G401 (cell line): ENCODE measurements at places on chromosomes 3 and 15. TPM values are rescaled to one million over a fixed set of nuclear protein-coding genes. Genes with fewer than 3 reads are reported as not detected.
A peak's percentile ranks its signal among the peaks of the same experiment; 100 is the strongest.

DNA sequence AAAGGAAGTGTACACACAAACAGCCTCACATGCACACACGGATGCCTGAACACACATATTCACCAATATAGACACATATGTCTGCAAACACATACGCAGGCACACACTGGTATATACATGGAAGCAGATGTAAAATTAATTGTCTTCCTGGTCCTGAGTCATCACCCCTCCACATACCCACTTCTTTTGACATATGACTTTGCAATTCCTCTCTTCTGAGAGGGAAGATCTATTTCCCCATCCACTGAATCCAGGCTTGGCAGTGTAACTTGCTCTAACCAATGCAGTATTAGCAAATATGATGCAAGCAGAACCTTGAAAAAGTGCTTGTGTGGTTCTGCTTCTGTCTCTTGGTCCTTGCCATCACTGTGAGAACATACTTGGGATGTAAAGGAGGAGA, 76.8 kb upstream of the HRH1 start:
- DNase-seq, result no peak

SLC26A6 gene
- 40.2 and 51.0 TPM in 2 replicates for total RNA-seq

GRCh38 chr3:65968996-65969395, 69.7 kb downstream of the MAGI1 start:
- no peak for DNase-seq

CCDC174 gene
- 9.3 and 18.9 TPM in 2 replicates for total RNA-seq

DNA sequence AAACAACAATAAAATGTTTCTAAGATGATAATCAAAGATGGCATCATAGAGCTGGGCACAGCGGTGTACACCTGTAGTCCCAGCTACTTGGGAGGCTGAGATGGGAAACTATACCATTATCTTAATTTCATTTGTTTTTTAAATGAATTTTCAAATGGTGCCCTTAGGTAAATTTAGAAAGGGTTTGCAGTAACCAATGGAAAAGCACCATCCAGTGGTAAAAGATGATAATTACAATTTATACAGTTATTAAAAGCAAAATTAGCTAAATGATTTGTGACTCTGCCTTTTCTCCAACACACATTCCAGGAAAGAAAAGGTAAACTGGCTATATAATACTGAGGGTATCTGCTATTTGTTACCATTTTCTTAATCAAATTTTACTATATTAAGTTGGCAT, 14.4 kb upstream of the ANKRD28 start:
- DNase-seq, result peak; percentile 66

IQCF5 gene
- total RNA-seq, result not detected in 2 replicates

PPP4R2 gene
- total RNA-seq, result 61.8 and 93.8 TPM in 2 replicates
